ENCODE measurements at places on chromosomes 4 and X.

GRCh38 chrX:63657821-63658220, 127.2 kb downstream of the ARHGEF9 start:
- no peak for DNase-seq

- no peak for DNase-seq
Measured at GRCh38 chrX:16702700-16703599, 9.5 kb downstream of the CTPS2 start.

DNA sequence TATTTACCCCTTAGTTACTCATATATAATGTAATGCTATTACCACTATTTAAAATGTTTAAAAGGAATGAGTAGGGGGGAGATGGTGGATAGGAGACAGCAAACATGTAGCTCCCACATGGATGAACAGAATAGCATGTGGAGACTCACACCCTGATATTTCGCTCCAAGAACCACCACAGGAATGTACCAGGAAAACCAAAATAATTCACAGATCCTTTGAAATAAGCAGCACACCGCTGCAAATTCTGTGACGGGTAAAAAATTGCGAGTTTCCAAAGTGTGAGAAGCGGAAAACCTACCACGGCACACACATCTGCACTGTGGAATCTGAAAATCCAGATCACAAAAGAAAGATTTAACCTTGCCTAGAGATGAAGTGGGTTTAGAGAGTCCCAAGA, 428.2 kb downstream of the TLL1 start:
- no peak for DNase-seq

GRCh38 chrX:9855561-9856283, 69.5 kb downstream of the SHROOM2 start:
- DNase-seq: no peak

GRCh38 chr4:72899214-72899613, 170.3 kb downstream of the COX18 start:
- DNase-seq: no peak

GRCh38 chrX:68826113-68826980, 2.5 kb upstream of the EFNB1 start:
- DNase-seq: no peak

- DNase-seq: no peak
Measured at GRCh38 chr4:118743867-118744266, 58.7 kb downstream of the METTL14 start.

- DNase-seq: no peak
Measured at GRCh38 chr4:57070461-57070860, 39.7 kb downstream of the IGFBP7 start.

GRCh38 chr4:108053251-108053711, 63.6 kb downstream of the HADH start:
- no peak for DNase-seq

DNA sequence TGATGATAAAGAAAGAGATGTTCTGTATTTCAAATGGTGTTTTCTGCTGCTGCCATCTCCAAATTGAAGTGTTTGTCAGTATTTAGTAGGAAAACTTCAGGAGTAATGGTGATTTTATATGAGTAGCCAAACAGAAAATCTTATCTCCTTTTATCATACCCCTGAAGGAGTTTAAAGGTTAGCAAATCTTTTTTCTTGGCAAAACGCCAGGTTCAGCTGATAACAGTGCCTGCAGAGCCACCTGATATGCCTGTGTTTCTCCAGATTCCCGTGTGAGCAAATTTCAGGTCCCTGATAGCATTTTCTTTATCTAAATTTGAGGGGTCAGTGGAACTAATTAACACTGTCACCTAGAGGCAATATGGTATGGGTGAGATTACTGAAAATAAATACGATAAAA, 65.8 kb upstream of the ETNPPL start:
- no peak for DNase-seq

DNA sequence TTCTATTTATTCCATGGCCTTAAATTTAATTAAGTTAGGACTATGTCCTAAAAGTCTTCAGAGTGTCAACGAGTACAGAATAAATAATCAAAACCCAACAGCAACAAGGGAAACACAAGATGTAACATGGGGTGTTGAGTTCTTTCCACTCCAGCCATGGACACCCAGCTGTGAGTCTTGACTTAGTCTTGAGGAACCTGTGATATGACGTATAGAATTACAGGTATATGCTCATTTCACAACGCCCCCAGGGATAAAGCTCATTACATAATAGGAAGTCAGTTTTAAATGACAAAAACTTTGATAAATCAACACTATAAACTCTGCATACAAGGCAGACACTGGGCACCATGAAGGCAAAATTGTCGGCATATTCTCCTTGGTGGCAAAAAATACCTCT, 200.0 kb upstream of the CASK start:
- no peak for DNase-seq
